Heart right ventricle (tissue), 16 donors: ENCODE measurements at places on chromosomes 1 and 21. TPM values are rescaled to one million over a fixed set of nuclear protein-coding genes. Genes with fewer than 3 reads are reported as not detected.

TAS1R1 gene
- total RNA-seq = not detected

DNA sequence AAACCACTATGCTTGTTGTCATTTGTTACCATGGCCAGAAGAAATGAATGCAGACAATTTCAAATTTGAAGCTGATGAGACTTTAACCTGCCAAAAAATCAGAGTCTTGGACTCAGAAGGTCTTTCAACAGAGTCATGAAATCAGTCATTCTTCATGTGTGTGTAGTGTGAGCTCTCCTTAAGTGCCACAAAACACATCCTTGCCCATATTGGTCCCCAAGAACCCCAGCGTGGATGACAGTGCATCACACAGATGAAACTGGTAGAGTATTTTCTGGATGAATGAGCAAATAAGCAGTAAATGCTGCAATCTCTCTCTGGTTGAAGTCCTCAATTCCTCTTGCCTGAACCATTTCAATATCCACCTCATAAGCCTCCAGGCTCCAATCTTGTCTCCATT lies 28.7 kb upstream of the ETS2 start:
- DNase-seq = no peak
- no peaks in the 10 kb centered on the region for H3K36me3 ChIP-seq
- H3K27ac ChIP-seq = no peak overlapping the region
- H3K4me3 ChIP-seq = no peak overlapping the region
- no peaks in the 10 kb centered on the region for H3K4me1 ChIP-seq
- no peaks in the 10 kb centered on the region for H3K27me3 ChIP-seq

- H3K27me3 ChIP-seq = no peaks in the 10 kb centered on the region
- no peaks in the 10 kb centered on the region for H3K36me3 ChIP-seq
- no peaks in the 10 kb centered on the region for H3K4me1 ChIP-seq
- DNase-seq = no peak
- no peak overlapping the region for H3K4me3 ChIP-seq
- no peak overlapping the region for H3K27ac ChIP-seq
These were observed 10.3 kb upstream of the HMGCS2 start for GRCh38 chr1:119778886-119779560.

DNA sequence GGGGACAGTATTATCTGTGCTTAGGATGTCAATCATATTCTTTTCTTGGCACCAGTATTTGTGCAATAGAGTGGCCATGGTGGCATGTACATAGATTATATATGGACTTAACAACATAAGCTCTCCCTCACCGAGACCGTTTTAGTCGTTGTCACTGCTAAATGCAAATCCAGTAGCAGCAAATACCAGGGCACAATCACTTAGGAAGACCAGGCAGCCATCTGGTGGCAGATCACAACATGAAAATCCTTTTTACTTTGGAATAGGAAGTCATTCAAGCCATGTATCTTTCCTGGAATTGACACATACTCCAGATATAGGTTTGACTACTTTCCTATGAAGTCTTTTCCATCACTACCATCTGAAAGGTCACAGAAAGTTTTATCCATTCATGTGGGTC lies 53.2 kb upstream of the C1orf87 start:
- H3K4me3 ChIP-seq = no peak overlapping the region
- no peak overlapping the region for H3K27ac ChIP-seq
- DNase-seq = no peak
- no peaks in the 10 kb centered on the region for H3K36me3 ChIP-seq
- H3K27me3 ChIP-seq = no peaks in the 10 kb centered on the region

LRRIQ3 gene
- 0.38 TPM for total RNA-seq
